Inflammatory macrophage treated with lipopolysaccharide for 4 hours (primary cell): ENCODE measurements at places on chromosomes 7 and 10.

GRCh38 chr7:4851459-4852422 is 10.1 kb downstream of the PAPOLB start:
- no peak for DNase-seq

GRCh38 chr7:29289156-29290021 is 94.8 kb downstream of the CHN2 start:
- DNase-seq, result peak; percentile 30

DNA sequence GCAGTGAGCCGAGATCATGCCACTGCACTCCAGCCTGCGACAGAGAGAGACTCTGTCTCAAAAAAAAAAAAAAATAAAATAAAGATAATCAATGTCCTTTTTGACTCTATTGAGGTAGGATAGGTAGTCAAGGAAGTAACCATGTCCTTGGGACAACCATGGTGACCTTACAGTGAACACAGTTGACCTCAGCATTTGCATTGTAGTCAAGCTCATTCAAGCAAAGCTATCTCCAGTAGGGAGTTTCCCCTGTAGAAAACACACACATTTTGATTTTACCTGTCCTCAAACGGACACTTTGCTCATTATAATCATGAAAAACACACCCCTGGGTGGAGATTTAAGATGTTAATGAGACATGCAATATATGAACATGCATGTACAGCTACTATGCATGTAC is 171.7 kb downstream of the KIF20B start:
- DNase-seq, result no peak

GRCh38 chr10:71882813-71883659 is 32.0 kb upstream of the PSAP start:
- DNase-seq, result no peak

DNA sequence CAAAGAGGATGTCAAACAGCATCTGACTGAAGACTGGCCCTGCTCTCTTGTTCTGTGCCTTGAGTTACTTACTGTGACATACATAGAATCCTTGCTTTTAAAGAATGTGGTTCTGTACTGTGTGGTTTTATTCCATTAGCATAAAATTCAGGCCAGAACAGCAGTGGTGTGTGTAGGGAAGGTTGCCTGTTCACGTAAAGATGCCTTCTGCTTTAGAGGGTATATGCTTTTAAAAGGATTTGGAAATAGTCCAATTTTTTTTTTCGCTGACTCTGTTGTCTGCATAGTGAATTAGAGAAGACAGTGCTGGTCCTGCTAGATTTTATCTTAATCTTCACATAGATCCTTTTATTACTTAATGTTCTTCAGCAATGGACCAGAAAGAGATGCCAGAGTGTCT is 470.8 kb upstream of the SEMA3A start:
- no peak for DNase-seq

DNA sequence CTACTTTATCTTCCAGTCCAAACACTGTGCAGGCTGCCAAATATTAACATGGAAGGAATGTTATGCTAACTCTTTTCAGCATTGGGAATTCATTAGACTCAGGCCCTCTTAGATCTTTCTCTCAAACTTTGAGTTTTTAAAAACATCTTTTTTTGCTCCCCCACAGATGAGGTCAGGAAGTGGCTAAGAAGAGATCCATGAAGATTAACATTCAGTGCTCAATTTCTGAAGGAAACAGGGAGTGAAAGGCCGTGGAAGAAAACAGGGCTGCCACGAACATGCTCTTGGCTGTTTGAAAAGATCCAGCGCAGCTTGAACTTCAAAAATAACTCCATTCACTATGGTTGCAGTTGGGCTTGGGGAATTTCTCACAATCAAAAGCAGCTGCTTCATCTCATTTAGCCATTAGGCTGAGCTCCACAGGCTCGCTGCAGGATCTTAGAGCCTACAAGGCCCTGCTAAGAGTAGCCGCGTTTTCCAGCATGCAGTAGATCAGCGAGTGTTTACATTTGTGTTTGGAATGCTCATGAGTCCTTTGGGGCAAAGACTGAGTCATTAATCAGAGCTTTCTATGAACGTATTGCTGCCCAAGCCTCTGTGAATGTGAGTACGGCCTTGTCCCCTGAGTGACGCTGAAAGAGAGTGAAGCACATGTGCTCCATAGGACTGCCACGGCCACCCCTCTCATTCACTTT is 41.2 kb upstream of the TNS3 start:
- DNase-seq, result no peak

DNA sequence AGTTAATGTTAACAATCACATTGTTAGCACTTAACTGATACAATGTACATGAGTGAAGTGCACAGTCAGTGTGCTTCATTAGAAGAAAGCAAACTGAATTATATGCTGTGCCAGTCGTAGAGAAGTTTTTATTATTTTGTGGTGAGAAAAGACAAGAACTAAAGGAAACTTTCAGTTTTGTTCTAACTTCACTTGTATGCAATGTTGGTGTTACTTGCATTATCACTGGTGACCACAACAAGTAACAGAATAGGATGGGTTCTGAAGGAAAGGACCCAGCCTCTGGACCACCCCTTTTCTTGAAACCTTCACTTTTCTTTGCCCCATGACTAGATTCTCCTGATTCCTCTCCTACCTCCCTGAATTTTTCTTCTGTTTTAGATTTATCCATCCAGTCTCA is 123.3 kb upstream of the GAD2 start:
- no peak for DNase-seq

GRCh38 chr10:104706886-104707285 is 65.8 kb downstream of the SORCS3 start:
- no peak for DNase-seq

GRCh38 chr10:34520510-34520909 is 294.6 kb downstream of the PARD3 start:
- no peak for DNase-seq

GRCh38 chr10:103120977-103121735 is 71.9 kb downstream of the NT5C2 start:
- DNase-seq, result no peak

DNA sequence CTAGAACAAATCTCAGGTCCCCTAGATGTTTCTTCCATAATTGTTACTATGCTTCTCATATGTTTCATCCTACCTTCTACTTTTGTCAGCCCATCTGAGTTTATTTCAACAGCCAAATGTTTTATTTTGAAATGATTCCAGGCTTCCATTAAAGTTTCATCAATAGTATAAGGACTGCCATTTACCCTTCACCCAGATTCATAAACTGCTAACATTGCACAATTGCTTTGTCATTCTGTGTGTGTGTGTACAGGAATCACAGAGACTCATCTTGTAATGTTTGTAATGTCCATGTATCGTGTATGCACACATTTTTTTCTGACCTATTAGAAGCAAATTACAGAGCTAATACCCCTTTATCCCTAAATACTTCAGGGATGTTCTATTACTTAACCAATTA is 25.5 kb downstream of the MMRN2 start:
- DNase-seq, result peak; percentile 29

- peak; percentile 24 for DNase-seq
Measured at GRCh38 chr10:76026905-76027304, 595.5 kb downstream of the LRMDA start.

- peak; percentile 76 for DNase-seq
Measured at GRCh38 chr10:10126218-10126617, 891.5 kb upstream of the CELF2 start.

- no peak for DNase-seq
Measured at GRCh38 chr7:27459021-27459730, 203.5 kb downstream of the HIBADH start.

DNA sequence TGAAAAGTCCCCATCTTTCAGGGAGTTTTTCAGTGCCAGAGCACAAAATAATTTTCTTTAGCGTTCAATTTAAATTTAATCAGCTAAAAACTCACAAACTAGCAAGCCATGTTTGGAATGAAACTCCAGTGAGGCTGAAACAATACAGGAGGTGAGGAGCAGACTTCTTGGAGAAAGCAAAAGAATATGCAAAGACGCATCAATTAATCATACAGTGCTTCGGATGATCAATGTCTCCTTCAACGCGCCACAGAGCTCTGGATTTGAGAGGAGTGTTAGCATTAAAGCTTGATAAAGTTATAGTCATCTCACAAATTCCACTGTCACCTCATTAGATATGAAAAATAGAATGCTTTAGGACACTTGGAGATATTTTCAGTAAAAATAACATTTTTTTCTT is 248.0 kb downstream of the WDR11 start:
- DNase-seq, result no peak

DNA sequence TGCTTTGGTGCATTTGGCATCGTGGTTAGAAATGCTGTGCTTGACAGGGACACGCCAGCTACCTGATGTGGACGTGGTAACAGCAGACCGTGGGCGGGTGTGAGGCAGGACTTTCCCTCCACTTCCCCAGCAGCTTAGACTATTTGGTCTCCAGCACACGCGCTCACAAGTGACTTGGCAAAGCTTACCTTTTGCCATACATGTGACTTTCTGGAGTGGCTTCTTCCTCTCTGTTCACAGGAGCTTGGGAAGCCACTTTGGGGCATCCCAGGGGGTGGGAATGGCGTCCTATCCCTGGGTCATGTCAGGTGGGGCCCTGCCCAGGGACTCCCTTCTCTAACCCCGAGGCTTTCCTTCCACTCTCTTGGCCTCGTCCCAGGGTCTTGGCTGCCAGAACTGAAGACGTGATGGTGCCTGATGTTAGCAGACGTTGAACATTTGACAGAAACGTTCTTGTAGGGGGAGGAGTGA is 228.7 kb upstream of the KLF6 start:
- DNase-seq, result peak; percentile 63
